Activated naive CD4-positive, alpha-beta T cell treated with anti-CD3 and anti-CD28 coated beads, Interleukin-2, amount 50 U/mL, for 16 hours (primary cell): ENCODE measurements at places on chromosomes 2 and 18.

- peak; percentile 63 for DNase-seq
Observed at GRCh38 chr2:71157124-71157793, 26.8 kb downstream of the MPHOSPH10 start.

GRCh38 chr2:189391201-189391600 lies 50.1 kb upstream of the WDR75 start:
- DNase-seq: no peak

GRCh38 chr2:181252262-181253148 lies 204.7 kb upstream of the ITGA4 start:
- no peak for DNase-seq

DNA sequence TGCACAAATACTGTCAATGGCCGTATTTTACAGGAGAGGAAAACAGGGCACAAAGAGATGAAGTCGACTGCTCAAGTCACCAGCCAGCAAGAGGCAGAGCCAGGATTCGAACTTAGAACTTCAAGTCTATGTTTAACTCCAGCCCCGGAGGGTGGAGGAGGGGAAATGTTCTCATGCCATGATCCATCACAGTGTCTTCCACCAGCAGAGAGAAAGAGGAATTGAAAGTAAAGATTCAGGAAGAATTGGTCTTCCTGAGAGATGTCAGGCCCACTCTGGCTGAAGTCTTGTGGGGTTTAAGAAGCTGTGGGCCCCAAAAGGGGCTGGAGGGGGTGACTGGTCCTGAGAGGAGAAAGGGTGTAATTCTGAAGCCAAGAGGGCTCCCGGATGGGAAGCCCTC lies 260.0 kb downstream of the TNS1 start:
- DNase-seq: no peak

- no peak for DNase-seq
Observed at GRCh38 chr18:13658436-13659204, 67.7 kb downstream of the FAM210A start.

GRCh38 chr2:203804070-203804469 lies 63.5 kb upstream of the CTLA4 start:
- DNase-seq: no peak

- no peak for DNase-seq
Observed at GRCh38 chr2:212360068-212360460, 178.5 kb downstream of the ERBB4 start.

DNA sequence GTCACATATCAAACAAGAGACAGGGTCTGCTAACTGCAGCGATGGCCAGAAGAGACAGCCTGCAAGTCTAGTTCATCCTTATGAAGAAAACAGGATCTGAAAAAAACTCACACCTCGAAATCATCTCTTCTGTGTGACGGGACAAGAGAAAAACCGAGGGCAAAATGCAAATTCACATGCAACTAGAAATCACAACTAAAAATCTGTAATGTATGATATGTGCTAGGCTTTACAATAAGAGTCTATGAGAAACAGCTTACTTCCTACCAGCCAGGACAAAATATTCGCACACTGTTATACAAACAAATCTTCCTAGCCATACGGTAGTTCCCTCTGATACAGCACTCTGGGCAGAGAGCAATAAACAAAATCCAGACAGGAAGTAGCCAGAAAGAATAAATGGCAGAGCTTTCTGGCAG lies 48.8 kb downstream of the ANKRD44 start:
- DNase-seq: no peak

DNA sequence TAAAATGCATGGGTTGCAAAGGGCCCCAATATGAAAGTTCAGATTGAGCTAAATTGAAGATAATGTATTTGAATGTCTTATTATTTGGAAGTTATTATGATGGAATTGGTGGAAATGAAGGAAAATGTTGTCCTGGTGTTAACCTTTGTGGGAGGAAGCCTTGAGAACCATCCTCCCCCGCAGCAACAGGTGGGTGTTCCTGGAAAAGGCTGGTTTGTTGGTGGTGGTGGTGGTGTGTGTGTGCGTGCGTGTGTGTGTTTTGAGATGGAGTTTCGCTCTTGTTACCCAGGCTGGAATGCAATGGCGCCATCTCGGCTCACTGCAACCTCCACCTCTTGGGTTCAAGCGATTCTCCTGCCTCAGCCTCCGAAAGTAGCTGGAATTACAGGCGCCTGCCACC lies 36.2 kb downstream of the CHRNA1 start:
- DNase-seq: no peak

DNA sequence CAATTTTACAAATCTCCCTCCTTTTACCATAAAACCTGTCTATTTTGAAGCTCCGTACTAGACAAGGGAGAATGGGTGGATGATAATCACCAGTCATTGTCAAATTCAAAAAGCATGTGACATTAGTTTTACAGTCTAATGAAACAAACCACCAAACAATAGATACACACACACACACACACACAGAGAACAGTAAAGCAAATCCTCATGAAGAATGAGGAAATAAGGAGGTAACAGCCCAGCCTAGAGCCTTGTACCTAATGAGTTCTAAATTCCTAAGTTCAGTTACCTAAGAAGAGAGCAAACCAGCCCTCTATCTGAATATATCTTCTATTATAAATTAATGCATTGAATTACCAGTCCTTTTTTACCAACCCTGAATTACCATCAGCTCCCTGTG lies 36.8 kb upstream of the BZW1 start:
- no peak for DNase-seq

DNA sequence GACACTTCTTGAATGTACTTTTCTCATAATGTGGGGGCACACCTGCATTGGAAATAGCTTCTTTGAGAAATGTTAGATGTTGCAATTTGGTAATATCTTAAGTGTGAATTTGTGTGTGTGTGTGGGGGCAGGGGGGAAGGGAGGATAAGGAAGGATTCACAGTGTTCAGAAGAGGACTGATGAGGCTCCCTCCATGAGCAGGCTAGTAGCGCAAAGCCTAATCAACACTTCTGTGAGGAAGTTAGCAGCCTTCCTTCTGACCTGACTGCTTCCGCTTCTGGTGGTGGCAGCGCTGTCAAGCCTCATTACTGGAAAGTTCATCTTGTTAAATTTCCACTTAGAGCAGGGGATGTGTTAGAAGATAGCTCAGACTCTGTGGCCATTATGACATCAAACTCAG lies 295.4 kb upstream of the SPRED2 start:
- DNase-seq: no peak

DNA sequence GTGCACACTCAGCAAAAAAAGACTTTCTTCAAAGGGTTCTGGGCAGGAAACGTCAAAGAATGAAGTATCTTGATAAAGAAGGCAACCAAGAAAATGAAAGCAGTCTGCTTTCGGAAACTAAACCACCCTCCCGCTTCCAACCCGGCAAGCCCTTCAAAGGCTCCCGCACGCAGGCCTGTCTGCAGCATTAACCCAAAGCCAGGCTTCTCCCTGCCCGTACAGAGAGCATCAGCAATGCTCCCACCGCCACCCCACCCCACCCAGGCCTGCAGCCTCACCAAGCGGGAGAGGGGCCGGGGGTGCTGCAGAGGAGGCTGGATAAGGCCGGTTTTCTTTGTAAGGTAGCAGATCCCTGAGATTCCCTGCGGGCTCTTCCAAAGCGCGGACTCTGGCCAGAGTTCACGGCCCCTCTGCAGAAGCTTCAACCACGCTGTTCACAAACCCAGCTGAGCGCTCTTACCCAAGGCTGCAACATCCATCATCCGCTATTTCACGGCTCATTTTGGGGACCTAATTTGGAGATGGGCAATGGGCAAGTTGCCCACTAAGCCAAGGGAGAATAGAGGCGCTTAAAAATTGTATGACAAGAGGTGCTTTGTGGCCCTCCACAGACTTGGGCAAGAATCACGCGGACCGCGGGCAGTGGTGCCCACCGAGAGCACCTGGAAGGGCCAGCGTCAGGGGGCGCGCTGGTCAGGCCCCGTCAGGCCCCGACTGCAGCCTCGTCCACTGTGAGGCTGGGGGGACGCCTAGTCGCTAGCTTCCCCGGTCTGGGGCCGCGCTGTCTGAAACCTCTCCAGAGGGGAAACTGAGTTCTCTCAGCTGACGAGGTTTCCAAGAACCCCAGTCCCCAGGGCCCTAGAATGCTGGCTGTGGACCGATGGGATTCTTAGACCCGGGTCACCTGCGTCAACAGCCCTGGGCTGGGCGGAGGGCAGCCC lies 225.4 kb upstream of the ID2 start:
- peak; percentile 53 for DNase-seq

GRCh38 chr2:29224693-29225551 lies 109.7 kb downstream of the CLIP4 start:
- DNase-seq: no peak
